Right atrium auricular region (tissue), 2 donors: ENCODE measurements at places on chromosomes 4 and X. TPM values are rescaled to one million over a fixed set of nuclear protein-coding genes. Genes with fewer than 3 reads are reported as not detected.

DNA sequence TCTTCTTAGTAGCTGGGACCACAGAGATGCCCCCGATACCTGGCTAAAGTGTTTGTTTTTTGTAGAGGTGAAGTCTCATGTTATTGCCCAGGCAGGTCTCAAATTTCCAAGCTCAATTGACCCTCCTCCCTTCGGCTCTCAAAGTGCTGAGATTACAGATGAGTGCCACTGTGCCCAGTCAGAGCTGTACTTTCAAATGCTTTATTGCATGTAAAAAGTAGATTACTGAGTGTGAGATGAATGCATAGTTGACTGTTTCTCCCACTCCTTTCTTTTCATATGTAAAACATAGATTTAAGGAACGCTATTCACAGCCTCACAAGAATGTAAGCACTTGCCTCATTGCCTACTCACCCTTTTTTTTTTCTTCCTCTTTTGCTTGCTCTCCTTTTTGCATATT, 984.4 kb upstream of the PABPC4L start:
- DNase-seq = no peak

DNA sequence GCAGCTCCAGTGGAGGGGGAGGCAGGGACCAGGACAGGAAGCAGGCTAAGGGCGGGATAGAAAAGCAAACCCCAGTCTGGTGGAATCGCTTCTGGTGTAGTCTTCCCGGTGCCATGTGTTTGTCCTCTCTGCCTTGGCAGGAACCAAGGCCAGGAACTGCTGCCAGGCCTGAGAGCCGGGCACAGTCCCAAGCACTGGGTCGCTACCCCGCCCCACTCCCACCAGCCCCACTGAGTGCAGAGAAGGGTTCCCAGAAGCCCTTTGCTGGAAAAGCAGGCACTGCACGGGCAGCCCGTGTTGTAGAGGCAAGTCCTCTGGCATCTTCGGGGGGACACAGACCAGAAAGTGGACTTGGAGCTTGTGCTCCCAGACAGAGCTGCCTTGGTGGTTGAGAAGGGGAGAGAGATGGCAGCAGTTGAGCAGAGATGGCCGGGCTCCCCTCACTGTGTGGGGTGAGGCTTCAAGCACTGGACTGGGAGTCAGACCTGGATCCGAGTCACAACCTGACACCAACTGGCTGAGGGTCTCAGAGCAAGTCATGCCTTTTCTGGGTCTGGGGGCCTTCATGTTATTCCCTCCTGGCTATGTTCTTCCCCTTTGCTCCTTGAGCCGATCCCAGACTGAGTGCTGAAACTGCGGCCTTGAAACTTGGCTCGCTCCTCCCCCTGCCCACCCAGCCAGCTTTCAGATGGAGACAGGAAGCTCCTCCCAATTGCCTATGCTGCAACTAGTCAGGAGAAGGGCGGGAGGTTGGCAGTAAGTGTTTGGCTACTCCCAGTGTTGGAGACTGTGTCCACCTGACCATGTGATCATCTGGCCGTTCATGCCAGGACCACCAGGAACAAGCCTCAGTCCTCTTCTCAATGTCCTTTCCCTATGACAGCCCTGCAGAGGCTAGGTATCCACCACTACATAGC, 59.7 kb upstream of the MTM1 start:
- DNase-seq = peak; percentile 76

GRCh38 chr4:170079981-170080380, 9.8 kb downstream of the AADAT start:
- DNase-seq = no peak

GRCh38 chr4:48149827-48150370, 15.8 kb upstream of the TXK start:
- DNase-seq = no peak

DNA sequence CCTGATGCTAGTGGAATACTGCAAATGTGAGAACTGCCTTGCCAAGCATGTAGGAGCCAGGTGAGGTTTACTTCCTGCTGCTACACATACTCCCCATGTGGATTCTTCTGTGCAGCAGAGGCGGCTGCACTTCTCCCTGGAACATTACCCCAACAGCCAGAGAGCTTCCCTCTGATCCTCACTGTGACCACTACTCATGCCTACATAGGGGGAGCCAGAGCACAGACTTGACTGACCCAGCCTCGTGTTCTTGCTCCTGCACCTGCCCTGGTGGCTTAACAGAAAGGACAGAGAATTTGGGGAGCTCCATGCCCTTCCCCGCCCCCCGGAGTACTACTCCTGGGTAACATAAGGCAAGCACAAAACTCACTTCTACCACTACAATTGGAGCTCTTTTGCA, 38.4 kb downstream of the UGT2A2 start:
- no peak for DNase-seq

Gene CSTF2
- 5.3 TPM for total RNA-seq

Gene TLR1
- total RNA-seq = 8.9 TPM

Gene GABRB1
- 1.1 TPM for total RNA-seq

Gene UCP1
- total RNA-seq = not detected

DNA sequence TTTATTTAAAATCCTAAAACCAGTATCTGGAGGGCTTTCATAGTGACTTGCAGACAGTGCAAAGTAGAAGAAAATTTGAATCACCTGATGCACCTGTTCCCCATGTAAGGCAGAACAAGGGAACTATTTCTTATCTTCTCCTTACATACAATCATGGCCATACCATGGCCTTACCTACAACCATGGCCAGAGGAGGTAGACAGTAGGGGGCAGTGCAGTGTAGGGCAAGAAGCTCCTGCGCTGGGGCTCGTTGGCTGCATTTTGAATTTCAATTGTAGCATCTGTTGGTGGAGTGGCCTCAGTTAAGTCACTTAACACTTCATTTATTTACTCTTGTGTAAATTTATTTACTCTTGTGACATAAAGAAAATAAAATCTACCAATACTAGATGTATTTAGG, 33.0 kb downstream of the GALNTL6 start:
- DNase-seq = no peak

Gene DDIT4L
- 10.1 TPM for total RNA-seq

- no peak for DNase-seq
Observed at GRCh38 chr4:123484291-123484926, 87.8 kb downstream of the SPRY1 start.

Gene SSX2
- not detected for total RNA-seq

DNA sequence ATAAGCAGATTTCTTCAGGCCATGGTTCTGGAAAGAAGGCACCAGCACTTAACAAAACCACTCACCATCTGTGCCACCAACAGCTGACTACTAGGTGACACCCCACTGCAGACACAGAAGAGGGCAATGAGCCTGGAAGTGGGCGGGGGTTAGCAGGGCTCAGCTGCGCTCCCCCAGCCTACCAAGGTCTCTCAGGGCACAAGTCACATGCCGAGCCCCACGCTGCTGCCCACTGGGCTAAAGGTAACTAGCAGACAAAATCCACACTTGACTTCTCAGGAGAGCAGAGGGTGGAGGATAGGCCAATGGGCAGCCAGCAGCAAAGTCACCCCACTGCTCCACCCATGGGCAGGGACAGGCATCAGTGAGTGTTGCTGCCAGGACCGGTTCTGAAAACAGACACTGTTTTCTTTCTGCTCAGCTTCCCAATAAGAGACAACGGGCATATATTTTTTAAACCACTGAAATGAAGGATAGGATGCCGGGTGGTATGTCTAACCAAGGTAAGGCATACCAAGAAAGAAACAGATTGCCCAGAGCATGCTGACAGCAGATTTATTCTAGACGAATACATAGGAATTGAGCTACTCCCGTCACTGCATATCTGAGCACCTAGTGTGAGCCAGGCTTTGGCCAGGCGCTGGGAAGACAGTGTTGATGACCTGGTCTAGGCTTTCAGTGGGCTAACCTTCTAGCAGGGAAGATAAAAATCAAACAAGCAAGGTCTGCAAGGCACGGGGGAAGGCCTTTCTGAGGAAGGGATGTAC, 20.1 kb downstream of the ACSL1 start:
- DNase-seq = peak; percentile 87

Gene UNC5C
- 4.6 TPM for total RNA-seq

DNA sequence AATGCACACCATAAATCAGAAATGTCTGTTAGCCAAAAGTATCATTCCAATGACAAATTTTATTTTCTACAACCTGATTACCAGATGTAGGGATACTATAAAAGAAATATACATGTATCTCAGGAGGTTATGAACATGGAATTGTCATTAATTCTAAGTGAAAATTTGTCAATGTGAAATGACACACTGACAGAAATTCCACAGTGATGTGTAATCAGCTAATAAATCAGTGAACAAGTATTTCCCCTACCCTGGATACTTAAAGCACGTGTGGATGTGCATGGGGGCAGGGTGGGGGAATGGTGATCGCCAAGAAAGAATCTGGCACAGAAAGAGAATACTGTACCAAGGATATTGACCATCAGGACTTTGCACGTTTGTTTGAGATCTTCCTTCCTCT, 123.6 kb downstream of the SH3RF1 start:
- DNase-seq = no peak

Gene PTCHD1
- 0.20 TPM for total RNA-seq

- DNase-seq = no peak
Observed at GRCh38 chr4:123378794-123379193, 17.8 kb upstream of the SPRY1 start.

Gene SYTL4
- 3.2 TPM for total RNA-seq

DNA sequence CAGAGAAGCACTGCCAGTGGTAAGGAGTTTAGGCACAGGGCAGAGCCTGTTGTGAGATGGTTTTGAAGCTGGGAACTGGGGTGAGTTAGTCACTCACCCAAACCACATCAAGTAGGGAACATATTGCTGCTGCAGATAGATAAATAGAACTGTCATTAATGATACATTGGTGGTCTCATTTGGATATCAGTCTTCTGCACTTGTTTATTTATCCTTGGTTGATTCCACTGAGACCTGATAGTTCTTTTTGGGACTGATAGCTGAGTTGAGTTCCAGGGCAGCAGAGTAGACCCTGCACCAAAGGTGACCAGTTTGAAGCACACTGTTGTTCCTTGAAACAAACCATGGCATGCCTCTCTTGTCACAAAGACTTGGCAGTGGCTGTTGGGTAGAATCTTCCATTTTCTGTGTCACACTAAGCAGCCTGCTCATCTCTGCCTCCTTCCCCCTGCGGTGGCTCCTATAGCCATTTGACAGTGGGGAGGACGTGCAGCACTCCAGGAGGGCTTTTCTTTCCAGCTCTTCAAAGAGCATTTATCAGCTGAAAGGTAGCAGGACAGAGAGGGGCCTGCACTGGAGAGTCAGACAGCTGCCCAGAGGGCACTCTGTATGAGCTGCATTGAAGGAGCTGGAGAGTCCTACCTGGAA, 59.7 kb upstream of the TMEM164 start:
- DNase-seq = no peak

- DNase-seq = peak; percentile 65
Observed at GRCh38 chr4:145619639-145619996, 433 bp downstream of the MMAA start.

DNA sequence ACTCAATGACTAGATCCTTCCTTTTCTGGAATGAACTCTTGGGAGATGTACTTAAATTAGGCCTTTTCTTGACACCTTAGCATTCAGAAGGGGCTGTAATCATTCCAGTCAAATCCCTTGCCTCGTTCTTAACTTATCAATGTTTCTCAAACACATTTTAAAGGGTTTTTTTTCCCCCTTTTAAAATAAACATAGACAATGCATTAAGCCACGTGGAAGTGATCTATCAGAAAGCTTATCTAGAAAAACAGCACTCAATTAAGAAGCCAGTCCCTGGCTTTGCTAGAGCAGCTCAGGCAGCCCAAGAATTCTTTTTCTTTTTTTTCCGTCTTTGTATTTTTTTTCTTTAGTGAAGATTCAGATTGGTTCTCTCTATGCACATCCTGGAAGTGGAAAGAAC, 118.2 kb downstream of the PCDH7 start:
- DNase-seq = no peak

Gene GABRE
- total RNA-seq = 16.2 TPM

- no peak for DNase-seq
Observed at GRCh38 chr4:172815499-172816164, 353.0 kb upstream of the GALNT7 start.

DNA sequence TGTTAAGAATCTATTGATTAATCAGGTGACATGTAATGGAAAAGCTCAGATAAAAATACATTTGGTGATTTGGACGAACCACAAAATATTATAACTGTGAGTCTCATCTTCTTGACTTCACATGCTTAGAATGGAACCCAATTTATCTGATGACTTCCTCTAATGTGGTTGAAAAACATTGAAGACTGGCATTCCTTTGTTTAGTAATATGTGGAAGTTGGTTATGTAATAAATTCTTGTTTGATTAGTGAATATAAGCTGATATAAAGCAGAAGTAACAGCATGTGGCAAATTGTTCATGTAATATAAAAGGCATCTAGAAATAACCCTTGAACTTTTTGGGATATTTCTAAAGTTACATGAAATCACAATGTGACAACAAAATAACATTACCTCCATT, 9.7 kb downstream of the GIMD1 start:
- no peak for DNase-seq

DNA sequence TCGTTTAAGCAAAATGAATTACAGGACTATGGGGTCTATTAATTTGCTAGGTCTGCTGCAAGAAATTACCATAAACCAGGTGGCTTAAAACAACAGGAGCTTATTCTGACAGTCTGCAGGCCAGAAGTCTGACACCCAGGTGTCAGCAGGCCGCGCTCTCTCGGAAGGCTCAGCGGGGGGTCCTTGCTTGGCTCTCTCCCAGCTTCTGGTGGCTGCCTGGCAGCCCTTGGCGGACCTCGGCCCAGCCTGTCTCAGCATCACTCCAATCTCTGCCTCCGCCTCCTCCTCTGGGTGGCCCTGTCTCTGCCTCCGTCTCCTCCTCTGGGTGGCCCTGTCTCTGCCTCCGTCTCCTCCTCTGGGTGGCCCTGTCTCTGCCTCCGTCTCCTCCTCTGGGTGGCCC, 580.5 kb upstream of the FAT1 start:
- no peak for DNase-seq
